ENCODE measurements at places on chromosomes 4 and X. TPM values are rescaled to one million over a fixed set of nuclear protein-coding genes. Genes with fewer than 3 reads are reported as not detected.

DNA sequence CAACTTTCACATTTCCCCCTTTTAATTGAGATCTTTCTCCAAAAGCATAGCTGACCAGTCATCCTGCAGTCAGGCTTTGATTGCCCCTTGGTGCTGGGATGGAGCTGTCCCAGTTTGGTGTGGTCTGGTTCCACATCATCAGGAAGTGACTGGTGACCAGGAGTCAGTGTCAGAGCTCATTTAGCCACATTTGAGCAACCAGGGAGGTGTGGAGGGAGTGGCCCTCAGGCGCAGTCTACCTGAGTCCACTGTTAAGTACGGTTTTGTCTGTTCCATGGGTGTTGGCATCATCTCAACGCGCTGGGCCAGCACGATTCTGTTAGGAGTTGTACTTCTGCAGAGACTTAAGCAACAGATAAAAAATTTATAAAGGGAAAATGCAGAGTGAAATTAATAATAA, 52.6 kb downstream of the RGS12 start:
- no peaks in the 10 kb centered on the region for H3K27me3 ChIP-seq
- H3K36me3 ChIP-seq, result peaks cover 6% of the 10 kb centered on the region
- no peak for DNase-seq

TCEAL3 gene
- total RNA-seq, result 11.9 TPM

DNA sequence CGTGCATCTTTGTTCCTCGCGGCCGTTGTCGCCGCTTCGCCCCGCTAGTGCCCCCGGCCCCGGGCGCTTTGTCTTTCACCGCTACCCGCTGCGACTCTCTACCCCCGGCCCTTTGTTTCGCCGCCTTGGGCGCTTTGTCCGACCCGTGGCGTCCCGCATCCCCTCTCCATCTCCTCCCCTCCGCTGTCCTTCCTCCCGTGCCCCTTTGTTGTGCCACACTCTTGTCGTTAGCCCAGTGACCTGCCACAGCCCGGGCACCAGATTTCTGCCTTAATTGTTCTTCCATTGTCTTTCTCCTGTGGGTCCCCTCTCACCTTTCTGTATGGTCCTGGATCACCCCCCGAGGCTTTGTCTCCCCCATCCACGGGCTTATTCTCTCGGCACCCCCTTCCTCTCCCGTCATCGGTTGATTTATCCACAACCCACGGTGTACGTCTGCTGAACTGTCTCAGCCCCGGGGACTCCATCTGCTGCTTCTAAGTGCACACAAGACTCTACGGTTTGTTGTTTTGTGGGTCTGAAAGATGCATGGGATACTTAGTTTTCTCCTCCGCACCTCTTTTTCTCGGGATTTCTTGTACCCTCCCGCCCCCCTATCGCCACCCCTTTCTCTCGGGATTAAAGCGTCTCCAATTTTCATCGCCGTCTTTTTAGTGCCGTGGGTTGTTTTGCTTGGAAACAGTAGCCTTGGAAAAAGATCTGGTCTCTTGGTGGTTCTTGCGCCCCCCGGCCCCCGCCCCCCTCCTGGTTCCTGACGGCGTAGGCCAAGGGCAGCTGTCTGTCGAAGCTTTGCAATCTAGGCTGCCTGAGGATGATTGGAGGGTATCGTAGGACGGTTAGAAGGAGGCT, 783 bp downstream of the RBPJ start:
- no peaks in the 10 kb centered on the region for H3K36me3 ChIP-seq
- H3K27ac ChIP-seq, result peak overlapping the region; percentile 98
- no peaks in the 10 kb centered on the region for H3K27me3 ChIP-seq
- H3K4me1 ChIP-seq, result peaks cover 27% of the 10 kb centered on the region

DNA sequence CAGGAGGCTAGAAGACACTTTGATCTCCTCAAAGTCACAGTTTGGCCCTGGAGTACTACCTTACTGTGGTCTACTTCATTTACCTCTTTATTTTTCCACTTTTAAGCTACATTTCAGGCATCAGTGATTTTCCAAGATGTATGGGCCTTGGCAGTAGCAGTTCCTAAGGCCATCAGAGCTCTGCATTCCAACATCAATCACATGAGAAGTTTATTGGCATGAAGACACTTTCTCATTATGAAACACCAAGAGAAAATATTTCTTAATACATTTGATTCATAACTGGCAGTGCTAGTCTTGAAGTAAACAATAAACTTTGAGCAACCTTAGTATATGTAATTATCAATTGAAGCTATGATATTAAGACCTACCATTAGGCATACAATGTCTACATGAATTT, 178.1 kb downstream of the IL15 start:
- no peak for DNase-seq
- H3K36me3 ChIP-seq, result peaks cover 4% of the 10 kb centered on the region
- no peak overlapping the region for H3K4me3 ChIP-seq
- peaks cover 17% of the 10 kb centered on the region for H3K4me1 ChIP-seq

DNA sequence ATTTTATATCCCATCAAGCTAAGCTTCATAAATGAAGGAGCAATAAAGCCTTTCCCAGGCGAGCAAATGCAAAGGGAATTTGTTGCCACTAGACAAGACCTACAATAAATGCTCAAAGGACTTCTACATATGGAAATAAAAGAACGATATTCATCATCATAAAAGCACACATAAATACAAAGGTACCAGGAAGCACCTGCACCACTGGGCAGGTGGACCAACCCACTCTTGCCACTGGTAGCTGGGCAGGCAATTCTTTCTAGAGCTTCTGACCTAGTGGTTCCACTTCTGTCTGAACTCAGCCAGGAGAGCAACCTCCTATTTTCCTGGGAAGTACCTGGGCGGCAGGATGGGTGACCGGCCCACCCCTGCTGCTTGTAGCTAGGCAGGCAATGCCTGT, 237.2 kb upstream of the ITM2A start:
- H3K27me3 ChIP-seq, result peaks cover 6% of the 10 kb centered on the region
- no peaks in the 10 kb centered on the region for H3K4me1 ChIP-seq
- H3K4me3 ChIP-seq, result no peak overlapping the region
- no peak for DNase-seq
- no peaks in the 10 kb centered on the region for H3K36me3 ChIP-seq

GRCh38 chrX:48490661-48491060, 14.7 kb downstream of the FTSJ1 start:
- H3K4me3 ChIP-seq, result no peak overlapping the region
- no peak overlapping the region for H3K27ac ChIP-seq
- H3K36me3 ChIP-seq, result peaks cover 5% of the 10 kb centered on the region
- H3K4me1 ChIP-seq, result peaks cover 2% of the 10 kb centered on the region
- no peaks in the 10 kb centered on the region for H3K27me3 ChIP-seq
- DNase-seq, result no peak

DNA sequence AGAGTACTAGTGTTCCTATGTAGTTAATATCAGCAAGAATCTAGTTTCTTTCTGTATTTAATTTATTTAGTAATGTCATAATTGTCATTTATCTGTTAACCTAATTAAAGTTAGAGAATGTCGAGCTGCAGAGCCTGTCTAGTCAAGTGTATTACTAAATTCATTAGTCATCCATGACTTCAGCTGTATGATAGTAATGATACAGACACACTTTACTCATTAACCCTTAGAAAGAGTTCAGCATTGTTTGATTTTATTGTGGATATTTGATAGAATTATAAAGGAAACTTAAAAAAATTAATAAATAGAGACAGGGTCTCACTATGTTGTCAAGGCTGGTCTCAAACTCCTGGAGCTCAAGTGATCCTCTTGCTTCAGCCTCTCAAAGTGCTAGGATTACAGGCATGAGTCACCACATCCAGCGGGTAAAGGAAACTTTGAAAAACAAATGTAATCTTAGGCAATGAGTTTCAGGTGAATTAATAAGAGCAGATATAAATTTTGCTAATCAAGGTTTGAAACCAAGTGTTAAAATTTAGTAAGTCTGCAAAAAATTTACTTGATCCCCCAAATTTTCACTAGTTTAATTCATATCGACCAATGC, 110.6 kb downstream of the ANK2 start:
- no peaks in the 10 kb centered on the region for H3K36me3 ChIP-seq
- H3K27me3 ChIP-seq, result no peaks in the 10 kb centered on the region
- H3K27ac ChIP-seq, result no peak overlapping the region
- H3K4me1 ChIP-seq, result peaks cover 21% of the 10 kb centered on the region
- H3K4me3 ChIP-seq, result no peak overlapping the region
